ENCODE measurements at places on chromosomes 16 and 17. TPM values are rescaled to one million over a fixed set of nuclear protein-coding genes. Genes with fewer than 3 reads are reported as not detected.

The CFAP52 gene
- total RNA-seq = not detected

The PLK1 gene
- 36.5 TPM for total RNA-seq

The NOTUM gene
- under 0.01 TPM for total RNA-seq

The KRTAP2-1 gene
- total RNA-seq = not detected

The UTS2R gene
- not detected for total RNA-seq

The PABPN1L gene
- total RNA-seq = not detected

The OTOA gene
- total RNA-seq = 0.29 TPM

The KLHL10 gene
- total RNA-seq = not detected

The ZPBP2 gene
- total RNA-seq = not detected

The JUP gene
- 258 TPM for total RNA-seq

The KRTAP17-1 gene
- not detected for total RNA-seq

The CALB2 gene
- not detected for total RNA-seq

The PTGES3L gene
- total RNA-seq = 0.33 TPM

The TMEM204 gene
- total RNA-seq = 39.1 TPM

The FOXF1 gene
- 0.65 TPM for total RNA-seq

The TBC1D3I gene
- 0.57 TPM for total RNA-seq

The TMC5 gene
- not detected for total RNA-seq

The IL34 gene
- 2.9 TPM for total RNA-seq

The PRR35 gene
- total RNA-seq = not detected

The SLC6A4 gene
- 0.48 TPM for total RNA-seq

The CDK5R1 gene
- 2.4 TPM for total RNA-seq

The TBX6 gene
- 0.33 TPM for total RNA-seq

The AHSP gene
- not detected for total RNA-seq

The KRT31 gene
- not detected for total RNA-seq

The SLC12A3 gene
- not detected for total RNA-seq

The ZNF385C gene
- not detected for total RNA-seq

The GPR179 gene
- not detected for total RNA-seq

The KRTAP16-1 gene
- total RNA-seq = not detected

The DLX4 gene
- not detected for total RNA-seq

The MYLK3 gene
- total RNA-seq = 0.10 TPM

All from vein endothelial cell (primary cell).